ENCODE measurements at places on chromosomes 12 and 14.

GRCh38 chr14:102931580-102932285 lies 9.3 kb downstream of the AMN start:
- DNase-seq = no peak

- no peak for DNase-seq
These were observed 36.5 kb upstream of the DYNC1H1 start for GRCh38 chr14:101927859-101928258.

- no peak for DNase-seq
These were observed 67.1 kb upstream of the KRR1 start for GRCh38 chr12:75578546-75578945.

GRCh38 chr14:74213907-74214803 lies 25.1 kb upstream of the VSX2 start:
- no peak for DNase-seq

GRCh38 chr14:103267226-103267910 lies 66.7 kb upstream of the EIF5 start:
- DNase-seq = no peak

DNA sequence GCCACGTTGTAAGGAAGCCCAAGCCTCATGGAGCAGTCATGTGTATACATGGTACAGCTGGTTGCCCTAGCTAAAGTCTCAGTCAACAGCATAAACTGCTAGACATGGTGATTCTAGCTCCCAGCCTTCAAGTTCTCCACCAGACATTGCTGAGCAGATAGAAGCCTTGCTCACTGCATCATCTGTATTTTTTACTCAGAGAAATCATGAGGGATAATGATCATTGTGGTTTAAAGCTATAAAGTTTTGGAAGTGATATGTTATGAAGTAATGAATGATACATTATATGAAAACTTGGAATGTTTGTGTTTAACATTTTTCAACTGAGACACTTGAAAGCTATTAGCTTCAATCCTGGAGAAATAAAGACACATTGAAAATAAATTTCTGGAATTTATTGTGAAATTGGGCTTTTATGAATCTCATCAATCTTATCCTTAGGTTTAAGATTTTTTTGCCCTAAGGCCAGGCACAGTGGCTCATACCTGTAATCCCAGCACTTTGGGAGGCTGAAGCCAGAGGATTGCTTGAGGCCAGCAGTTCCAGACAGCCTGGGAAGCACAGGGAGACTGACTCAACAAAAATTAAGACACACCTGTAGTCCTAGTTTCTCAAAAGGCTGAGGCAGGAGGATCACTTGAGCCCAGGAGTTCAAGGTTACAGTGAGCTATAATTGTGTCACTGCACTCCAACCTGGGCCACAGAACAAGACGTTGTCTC lies 5.6 kb upstream of the NFATC4 start:
- no peak for DNase-seq

- DNase-seq = no peak
These were observed 1.7 kb downstream of the SLC2A3 start for GRCh38 chr12:7934091-7934888.

- DNase-seq = no peak
These were observed 46.0 kb downstream of the SPIC start for GRCh38 chr12:101521136-101521535.

DNA sequence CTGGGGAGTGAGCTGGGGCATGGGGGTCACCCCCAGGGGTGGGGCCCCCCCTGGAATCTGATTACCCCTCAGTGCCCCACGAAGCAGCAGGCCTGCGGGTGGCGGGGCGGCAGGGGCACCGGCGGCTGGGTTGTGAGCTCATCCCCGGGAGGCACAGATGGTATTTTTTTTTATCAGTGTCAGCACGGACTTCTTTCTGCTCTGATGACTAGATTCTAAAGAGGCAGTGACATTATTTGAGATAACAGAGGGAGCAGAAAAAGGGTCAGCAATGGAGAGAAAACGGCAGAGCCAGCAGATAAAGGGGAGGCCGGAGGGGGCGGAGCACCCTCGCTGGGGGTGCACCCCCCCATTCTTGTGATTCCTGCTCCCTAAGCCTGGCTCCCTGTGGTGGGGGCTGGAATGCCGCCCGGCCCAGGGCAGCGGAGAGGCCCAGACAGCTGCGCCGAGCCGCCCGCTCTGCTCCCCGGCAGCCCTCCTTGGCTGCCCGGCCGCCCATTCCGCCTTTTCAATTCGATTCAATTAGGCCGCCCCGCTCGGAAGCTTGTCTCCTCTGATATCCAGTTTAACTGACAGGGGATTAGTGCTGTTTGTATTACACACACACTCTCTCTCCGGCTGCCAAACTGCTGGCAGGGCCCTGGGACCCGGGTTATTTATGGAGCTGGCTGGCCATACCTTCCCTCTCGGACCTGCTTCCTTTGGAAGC lies 32.9 kb downstream of the MVK start:
- DNase-seq = no peak

DNA sequence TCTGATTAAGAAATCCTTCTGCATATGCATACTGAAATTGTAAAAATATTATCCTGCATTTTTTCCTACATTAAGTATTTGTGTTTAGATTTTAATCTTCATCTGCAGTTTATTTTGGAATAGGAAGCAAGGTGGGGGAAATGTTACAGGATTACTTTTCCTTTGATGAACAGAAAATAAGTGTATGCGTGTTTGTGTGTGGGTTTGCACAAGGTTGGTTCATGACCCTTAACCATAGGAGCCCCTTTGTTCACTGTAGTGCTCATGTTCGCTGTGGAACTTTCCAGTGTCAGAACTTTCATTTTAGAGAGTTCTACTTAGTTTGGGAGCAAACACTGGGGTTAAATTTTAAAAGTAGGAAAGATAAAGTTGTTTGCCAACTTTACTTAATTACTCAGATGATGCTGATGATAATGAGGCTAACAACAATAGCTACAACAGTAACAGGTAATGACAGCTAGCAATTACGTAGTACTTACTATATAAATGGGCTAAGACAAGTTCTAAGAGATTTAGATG lies 6.4 kb upstream of the A2M start:
- no peak for DNase-seq

GRCh38 chr12:76680940-76681339 lies 83.0 kb upstream of the ZDHHC17 start:
- DNase-seq = no peak

DNA sequence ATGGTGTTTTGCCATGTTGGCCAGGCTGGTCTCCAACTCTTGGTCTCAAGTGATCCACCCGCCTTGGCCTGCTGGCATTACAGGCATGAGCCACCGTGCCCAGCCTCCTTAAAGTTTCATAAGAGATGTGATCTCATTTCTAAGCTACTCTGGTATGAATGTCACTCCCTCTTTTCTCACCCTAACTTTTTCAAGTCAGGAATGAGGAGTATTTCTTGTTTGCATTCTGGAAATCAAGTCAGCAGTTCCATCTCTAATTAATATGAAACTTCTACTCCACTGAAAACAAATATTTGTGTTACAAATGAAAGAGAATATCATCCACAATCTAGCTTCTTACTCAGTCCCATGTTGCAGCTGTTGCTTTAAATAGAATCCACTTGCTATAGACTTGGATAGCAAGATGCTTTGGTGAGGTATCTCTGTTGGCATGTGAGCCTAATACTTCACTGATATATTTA lies 61.3 kb downstream of the ARF6 start:
- no peak for DNase-seq

- DNase-seq = no peak
These were observed 23.2 kb downstream of the CLIP1 start for GRCh38 chr12:122399254-122399591.

- no peak for DNase-seq
These were observed 13.9 kb downstream of the DNM1L start for GRCh38 chr12:32693036-32693435.

DNA sequence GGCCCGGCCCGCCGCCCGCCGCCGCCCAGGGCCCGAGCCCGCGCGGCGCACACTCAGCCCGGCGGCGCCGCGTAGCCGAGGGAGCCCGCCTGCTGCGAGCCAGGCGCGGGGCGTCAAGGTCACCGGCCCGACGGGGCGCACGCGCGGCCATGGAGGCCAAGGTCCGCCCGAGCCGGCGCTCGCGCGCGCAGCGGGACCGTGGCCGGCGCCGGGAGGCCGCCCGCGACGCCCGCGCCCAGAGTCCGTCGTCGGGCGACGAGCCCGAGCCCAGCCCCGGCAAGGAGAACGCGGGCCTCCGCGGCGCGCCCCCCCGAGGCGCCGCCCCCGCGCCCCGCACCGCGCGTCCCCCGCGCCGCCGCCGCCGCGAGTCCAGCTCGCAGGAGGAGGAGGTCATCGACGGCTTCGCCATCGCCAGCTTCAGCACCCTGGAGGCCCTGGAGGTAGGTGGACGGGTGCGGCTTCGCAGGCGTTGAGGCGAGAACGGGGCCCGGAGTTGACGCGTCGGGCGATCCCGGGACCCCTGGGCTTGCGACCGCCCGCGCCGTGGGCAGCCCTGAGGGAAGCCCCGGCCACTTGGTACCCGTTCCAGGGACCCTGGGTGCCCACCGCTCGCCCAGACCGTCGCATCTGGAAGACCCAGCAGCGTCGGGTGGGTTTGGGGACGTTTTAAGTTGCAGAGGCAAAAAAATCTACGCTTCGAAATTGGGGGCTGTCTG lies 629 bp downstream of the FBRSL1 start:
- no peak for DNase-seq

DNA sequence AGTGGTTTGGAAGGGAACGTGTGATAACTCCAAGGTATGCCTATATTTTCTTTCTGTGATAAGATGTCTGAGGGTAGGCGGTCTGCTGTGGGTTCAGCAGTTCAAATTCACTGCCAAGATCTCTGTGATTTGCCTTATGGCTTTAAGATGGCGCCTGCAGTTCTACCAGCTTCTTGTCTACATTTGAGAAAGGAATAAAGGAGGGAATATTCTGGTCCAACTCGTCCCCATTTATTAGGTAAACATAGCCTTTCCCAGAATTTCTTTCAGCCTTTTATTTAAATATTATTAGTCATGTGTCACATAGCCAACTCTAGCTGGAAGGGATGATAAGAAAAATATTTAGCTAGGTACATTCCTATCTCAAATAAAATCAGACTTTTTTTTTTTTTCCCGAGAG lies 48.8 kb downstream of the KCNJ8 start:
- DNase-seq = peak; percentile 51

- DNase-seq = no peak
These were observed 29.1 kb downstream of the SH2B3 start for GRCh38 chr12:111434680-111435338.

GRCh38 chr14:75279763-75280290 lies 1.2 kb downstream of the FOS start:
- DNase-seq = no peak

DNA sequence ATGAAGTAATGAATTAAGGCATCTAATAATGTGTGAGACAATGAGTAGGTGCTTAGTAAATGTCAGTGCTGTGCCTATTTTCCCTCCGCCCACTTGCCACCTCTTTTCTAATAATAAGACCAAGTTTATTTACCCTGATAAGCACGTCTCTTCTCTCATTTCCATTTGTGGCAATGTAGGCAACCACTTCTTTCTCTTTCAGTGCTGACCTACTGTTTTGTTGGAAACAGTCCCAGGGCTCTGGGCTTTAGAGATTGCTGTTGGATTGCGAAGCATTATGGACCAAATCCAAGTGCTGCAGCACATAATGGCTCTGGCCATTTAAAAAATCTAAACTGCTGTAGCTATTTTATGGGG lies 141.3 kb upstream of the PLEKHG7 start:
- DNase-seq = peak; percentile 69

DNA sequence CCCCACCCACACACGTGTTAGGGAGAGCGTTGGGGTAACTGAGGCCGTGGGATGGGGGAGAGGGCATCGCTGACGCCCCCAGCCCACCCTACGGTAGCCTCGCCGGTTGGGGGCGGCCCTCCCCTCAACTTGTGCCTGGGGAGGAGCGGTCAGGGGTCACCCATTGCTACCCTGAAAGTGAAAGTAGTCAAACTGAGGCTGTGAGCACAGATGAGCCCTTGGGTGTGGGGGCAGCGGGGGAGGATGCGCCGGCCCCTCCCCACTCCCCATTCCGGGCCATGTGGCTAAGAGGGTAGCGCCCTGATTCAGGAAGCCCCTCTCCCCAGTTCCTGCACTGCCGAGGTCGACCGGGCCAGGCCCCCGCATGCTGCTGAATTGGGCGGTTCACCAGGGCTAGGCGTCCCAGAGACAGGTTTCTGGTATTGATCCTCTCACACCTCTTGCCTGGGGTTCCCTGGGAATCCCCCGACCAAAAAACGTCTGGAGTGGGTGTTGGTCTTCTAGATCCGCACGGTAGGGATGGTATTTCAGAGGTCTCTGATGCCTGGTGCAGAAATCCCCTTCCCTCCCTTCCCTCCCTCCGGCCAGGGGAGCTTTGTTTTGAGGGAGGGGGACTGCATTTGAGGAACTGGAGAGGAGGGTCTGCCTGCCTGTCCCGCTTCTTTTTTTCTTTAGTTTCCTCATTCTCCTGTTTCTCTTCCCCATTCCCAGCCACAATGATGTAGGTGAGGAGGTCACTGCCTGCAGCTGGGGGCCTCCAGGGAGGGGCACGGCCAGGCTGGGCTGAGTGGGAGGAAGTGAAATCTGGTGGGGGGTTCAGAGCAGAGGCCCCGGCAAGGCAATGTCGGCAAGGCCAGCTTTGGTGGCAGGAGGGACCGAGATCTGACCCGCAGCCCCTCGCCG lies 1.0 kb downstream of the SH2B3 start:
- DNase-seq = no peak

GRCh38 chr12:2335109-2335508 lies 282.3 kb downstream of the CACNA1C start:
- DNase-seq = no peak

GRCh38 chr12:125324861-125325490 lies 259.7 kb downstream of the AACS start:
- DNase-seq = no peak

GRCh38 chr14:22981090-22981875 lies 1.1 kb downstream of the AJUBA start:
- no peak for DNase-seq

- DNase-seq = no peak
These were observed 401.0 kb downstream of the BTG1 start for GRCh38 chr12:91744597-91744996.

DNA sequence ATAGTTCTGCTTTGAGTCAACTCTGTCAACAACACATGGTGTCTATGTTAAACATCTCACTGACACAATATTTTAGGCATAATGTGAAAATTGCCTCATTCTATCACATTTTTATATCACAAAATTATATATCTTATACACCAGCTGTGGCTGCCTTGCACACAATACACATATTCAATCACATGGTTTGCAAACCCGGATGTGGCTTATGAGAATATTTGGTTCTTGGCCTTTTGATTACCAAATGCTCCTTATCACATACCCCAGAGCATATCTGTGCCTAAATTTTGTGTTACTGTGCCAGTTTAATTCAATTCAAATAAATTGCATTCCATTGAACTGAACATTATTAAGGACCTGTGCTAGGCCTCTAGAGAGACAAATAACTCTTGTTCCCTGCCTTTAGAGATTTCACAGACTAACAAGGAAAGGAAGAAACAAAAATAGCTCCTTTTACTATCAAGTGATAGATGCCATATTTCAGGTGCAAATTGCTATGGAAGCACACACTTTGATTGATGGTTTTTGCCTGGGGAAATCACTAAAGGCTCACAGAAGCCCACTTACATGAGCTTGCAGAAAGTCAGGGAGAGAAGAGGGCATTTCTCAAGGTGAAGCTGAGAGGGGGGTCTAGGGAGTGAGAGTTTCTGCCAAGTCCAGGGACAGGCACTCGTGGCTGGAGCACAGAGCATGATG lies 63.4 kb downstream of the PPP1R36 start:
- no peak for DNase-seq

All from LNCaP clone FGC (cell line).